ENCODE measurements at places on chromosomes 2 and 18.

DNA sequence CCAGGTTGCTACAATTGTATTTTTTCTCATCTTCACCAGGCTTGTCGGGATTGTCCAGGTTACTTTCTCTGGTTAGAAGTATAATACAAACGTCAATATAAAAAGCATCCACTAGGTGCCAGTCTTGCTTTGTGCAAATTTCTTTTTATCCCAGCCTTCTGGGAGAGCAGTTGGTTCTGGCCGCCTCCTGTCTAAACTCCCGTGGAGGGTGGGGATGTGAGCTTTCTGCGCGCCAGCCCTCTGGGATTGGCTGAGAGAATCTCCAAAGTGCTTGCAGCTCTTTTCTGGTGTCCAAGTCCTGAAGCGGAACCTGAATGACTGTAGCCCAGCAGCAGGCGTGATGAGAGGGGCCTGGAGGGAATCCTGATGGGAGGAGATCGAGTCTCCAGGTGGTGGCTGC is 22.4 kb upstream of the TOGARAM2 start:
- DNase-seq = peak; percentile 7

DNA sequence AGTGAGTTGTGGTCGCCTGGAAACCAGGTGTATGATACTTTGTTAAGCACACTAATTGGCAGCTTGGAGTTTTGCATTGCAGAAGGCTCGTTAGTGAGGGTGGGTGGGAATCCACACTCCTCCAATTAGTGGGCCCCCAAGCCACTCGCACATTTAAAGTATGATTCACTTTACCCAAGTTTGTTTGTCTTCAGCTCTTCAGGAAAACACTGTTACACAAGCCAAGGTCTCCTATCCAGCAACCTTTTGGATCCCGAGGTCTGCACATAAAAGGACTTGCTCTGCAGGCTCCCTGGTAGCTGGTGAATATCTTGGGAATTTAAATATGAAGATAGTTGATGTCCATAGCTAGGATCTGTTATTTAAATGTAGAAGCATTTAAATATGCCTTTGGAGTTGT is 66.1 kb downstream of the NPAS2 start:
- DNase-seq = no peak

DNA sequence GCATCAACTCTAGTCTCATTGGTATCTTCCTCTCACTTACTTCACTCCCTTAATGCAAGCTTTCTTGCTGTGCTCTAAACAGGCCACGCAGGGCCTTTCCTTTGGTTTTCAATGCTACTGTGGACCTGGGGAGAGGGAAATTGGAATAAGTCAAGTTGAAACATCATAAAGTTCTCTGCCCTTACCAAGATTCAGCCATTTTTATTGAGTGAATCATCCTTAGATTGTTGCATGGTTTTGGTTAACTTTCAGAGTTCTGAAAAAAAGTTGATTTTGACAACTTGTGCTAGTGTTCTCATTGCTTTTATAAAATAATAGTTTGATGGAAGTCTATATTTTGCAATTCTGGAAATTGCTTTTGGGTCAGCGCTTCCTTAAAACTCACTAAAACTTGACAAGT is 852.8 kb upstream of the ACVR2A start:
- no peak for DNase-seq

DNA sequence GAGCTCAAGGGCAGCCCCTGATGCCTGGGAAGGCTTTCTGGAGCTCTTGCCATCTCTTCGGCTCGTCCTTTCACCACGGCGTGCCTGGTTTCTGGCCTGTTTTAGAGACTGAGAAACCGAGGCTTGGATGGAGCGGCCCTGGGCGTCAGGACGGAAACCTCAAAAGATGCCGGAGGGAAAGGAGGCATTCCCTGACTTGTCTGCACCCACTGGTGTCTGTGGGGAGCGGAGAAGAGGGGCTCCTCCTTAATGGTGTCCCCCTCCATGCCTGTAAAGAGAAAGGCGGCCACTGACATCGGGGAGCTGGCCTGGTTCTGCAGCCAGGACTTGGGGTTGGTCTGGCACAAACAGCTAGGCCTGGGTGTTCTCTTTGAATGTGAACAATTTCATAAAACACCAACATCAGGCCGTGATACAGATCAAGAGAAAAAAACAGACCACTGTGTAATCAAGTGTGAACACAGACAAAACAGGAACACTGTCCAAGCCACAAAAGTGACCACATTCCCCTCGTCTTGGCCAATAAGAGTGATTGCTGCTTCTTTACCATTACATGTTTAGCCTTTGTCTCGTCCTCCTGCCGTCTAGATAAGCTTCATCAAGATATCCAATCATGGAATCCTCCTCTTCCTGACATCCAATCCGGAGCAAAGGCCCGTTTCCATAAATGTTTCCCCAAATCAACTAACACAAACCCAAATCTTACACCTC is 633 bp upstream of the ILKAP start:
- no peak for DNase-seq

DNA sequence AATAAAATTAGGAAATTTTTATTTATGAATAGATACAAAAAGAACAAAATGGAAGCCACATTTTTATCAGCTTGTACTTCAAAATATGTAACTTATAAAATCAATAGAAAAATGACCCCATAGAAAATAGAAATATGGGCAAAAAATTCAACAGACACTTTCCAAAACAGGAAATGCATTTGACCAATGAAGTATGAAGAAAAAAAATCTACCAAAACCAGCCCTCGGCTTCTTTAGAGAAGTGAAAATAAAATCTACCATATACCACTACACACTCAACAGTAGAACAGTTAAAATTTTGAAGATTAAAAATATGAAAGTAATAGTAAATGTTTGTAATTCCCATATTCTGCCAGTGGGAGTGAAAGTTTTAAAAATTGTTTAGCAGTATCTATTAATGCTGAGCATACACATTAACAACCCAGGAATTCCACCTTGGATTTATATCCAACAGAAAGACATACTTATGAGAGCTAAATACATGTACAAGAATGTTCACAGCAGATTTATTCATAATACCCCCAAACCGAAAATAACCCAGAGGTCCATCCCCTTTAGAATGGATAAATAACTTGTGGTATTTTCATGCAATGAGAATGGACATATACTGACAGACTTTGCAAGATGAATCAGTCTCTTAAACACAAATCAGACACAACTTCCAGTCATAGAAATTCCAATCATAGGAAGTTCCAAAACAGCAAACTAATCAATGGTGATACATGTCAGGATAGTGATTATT is 318.0 kb downstream of the FIGN start:
- no peak for DNase-seq

DNA sequence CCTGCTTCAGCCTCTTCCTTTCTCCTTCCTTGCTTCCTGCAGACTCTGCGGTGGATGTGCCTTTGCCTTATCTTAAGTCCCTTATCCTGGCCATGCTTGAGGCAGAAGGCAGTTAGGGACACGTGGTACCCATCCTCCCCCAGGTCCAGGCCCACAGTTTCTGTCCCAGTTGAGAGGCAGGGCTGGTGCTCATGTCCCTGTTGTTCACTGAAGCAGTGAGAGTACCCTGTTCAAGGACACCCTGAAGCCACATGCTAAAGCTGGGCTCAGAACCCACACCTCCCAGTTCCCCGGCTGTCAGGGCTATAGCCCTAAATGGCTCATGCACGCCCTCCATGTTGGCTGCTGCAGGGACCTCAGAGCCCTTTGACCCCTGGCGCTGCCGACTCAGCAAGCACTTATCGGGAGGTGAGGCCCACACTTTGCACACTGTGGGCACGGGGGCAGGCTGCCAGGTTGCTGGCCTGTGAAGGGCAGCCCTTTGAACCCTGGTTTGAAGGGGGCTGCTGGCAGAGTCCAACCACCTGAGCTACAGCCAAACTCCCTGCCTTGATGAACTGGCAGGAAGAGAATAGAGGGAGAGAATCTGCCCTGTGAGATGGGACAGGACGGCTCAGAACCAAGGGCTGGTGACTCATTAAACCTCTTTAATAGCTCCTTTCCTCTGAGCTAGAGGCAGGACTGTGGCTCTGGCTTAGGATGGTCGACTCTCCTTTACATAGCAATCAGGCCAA is 6.3 kb downstream of the KHK start:
- no peak for DNase-seq

DNA sequence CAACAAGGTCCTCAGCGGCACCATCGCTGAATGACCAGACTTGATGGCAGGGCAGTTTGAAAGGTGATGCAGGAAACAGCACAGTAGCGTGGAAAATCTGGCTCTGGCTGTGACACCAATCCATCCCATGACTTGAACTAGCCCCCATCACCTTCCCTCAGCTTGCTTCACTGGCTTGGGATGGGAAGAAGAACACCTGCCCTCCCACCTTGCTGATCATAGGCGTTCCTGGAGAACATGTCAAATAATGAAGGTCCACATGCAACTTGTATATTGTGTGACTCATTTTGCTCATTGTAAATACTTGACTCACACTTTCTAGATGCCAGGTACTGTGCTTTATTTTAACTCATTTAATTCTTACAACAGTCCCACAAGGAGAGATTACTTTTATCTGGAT is 292.4 kb upstream of the SPRED2 start:
- DNase-seq = no peak

GRCh38 chr18:1408376-1408775 is 503.7 kb downstream of the ADCYAP1 start:
- no peak for DNase-seq

- DNase-seq = no peak
Measured at GRCh38 chr2:216985658-216986141, 125.8 kb upstream of the TNP1 start.

GRCh38 chr2:53208815-53209214 is 558.8 kb upstream of the CHAC2 start:
- DNase-seq = no peak

DNA sequence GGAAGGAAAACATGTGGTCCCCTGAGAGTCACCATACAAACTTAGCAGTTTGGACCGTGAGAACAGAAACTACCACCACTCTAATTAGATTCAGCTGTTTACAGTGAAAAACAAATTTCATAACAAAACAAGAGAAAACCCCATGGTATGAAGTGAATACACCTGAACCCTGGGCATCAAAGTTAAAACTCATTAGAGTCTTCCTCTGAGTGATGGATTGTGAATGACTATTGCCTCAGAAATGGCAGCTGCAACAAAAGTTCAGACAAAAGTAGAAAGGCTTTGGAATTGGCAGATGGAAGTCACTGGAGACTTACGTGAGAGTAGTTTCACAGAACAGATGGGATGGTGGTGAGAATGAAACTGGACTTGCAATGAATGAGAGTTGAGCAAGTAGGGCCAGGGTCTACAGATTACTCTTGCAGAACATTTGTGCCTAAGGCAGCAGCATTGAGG is 98.0 kb downstream of the AAK1 start:
- DNase-seq = no peak

DNA sequence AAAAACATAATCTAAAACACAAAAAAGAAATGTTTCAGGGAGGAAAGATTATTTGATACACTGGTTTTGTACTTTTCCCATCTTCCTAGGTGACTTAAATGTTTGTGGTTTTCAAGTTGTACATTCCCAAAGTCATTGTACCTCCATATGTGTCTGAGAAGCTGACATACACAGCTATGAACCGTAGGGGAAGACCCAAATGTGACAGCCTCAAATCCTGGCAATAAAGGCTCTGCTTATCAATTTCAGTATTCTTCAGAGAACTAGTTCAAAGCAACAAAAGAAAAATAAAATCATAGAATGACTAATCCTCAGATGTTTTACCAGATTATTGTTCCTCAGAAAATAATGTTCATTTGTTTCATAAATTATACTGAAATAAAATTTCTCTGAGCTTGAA is 2.5 kb downstream of the DYNC2LI1 start:
- no peak for DNase-seq

GRCh38 chr2:217478831-217479455 is 523.9 kb downstream of the TNS1 start:
- DNase-seq = no peak

DNA sequence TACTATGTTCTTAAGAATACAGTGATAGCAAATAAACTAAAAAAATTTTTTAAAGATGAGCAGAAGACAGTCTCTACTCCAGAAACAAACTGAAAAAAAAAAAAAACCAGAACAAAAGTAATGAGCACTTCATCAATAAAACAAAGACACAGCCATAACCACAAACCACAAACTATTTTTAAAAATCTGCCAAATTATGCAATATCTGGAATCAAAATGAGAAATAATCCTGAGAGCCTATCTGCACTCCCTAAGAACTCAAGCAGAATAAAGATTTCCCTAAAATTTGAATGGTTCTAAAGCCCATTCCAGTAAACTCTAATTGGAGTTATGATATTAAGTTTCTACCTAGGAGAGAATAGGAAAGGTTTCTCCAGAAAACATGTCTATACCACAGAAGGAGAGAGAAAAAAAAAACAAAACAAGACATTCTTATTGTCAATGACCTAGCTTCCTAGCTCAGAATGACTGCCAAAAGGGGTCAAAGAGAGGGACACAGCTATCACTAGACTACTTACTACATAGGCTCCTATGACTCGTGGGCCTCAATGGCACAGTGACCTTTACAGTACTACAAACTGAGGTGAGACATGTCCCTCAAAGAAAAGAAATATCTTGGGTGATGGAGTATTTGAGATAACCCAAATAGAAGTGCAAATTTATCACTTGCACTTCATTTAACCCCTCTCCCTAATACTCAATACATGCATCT is 262.8 kb downstream of the ZEB2 start:
- no peak for DNase-seq

GRCh38 chr2:85748985-85749875 is 4.6 kb upstream of the ATOH8 start:
- no peak for DNase-seq

GRCh38 chr2:8475349-8476031 is 206.4 kb upstream of the ID2 start:
- no peak for DNase-seq

GRCh38 chr2:193446967-193447366 is 1252.2 kb upstream of the TMEFF2 start:
- no peak for DNase-seq

GRCh38 chr2:237533668-237534161 is 32.7 kb upstream of the PRLH start:
- DNase-seq = no peak

DNA sequence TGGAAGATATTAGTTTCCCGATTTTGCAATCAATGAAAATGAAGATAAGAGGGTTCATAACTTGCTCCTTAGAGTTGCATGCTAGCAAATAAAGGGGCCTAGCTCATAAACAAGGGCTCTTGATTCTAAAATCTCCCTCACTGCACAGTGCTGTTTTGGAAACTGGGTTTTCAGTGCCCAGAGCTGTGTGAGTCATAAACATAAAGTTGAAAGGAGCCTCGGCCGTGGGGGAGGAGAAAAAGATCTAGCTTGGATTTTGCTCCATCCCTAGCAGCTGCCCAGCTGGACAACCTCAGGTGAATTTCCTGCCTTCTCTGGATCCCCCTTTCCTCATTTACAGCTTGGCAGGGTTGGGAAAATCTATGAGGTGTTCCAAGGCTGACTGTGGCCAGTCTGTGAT is 42.5 kb downstream of the LYPD1 start:
- no peak for DNase-seq

GRCh38 chr18:9570255-9570654 is 44.1 kb downstream of the PPP4R1 start:
- DNase-seq = no peak

- DNase-seq = no peak
Measured at GRCh38 chr2:192026825-192027120, 168.0 kb downstream of the TMEFF2 start.

DNA sequence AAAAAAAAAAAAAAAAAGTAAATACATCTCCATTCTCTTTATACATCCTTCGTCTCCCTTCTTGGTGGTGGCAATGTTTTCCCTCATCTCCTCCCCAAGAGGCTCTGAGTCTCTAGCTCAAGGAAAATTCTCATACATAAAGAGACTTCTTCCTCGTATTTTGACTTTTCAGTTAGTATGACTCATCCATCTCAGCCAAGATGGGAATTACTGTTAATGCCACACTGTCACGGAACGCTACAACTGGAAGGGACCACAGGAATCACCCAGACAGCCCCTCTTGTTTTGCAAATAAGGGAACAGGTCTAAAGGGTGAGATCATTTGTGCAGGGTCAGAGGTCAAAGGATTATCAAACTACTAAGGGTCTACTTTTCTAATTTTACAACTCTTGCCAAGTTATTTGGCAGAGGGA is 19.5 kb downstream of the NFE2L2 start:
- no peak for DNase-seq
